Right cardiac atrium (tissue), 5 donors: ENCODE measurements at places on chromosomes 13 and 19.

DNA sequence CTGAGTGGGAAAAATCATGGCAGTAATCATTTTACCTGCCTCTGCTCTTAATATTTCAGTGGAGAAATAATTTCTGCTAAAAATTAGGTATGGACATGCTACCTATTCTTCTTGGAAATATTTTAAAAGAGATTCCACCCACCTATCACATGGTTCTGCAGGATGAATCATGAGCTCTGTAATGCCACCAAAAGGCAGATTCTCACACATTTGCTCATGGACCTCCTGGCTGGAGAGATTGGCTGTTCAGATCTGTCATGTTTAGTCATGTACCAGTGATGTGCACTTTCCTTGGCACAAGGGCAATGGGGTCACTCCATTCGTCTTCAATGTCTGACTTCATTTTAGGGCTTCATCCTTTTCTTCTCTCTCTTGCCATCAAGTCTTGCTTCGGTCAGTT lies 101.8 kb upstream of the MBNL2 start:
- DNase-seq, result no peak

DNA sequence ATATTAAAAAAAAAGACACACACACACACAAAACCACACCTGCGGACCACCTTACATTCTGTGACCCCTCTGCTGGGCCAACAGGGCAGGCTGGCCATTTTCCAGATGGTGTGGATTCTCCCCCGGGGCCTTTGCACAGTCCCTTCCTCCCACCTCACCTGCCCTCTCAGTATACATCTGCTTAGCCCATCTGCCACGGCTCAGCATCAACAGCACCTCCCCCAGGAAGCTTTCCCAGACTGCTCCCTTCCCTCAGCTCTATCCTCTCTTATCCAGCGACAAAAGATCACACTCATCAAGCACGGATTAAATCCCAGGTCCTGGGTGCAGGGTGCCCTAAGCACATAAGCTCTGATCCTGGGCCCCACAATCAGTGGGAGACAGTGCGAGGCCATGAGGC lies 4.5 kb downstream of the ZNF787 start:
- DNase-seq, result no peak

GRCh38 chr13:102878481-102878880 lies 32.6 kb downstream of the ERCC5 start:
- no peak for DNase-seq

- DNase-seq, result no peak
Observed at GRCh38 chr13:26697069-26697955, 63.3 kb downstream of the GPR12 start.

DNA sequence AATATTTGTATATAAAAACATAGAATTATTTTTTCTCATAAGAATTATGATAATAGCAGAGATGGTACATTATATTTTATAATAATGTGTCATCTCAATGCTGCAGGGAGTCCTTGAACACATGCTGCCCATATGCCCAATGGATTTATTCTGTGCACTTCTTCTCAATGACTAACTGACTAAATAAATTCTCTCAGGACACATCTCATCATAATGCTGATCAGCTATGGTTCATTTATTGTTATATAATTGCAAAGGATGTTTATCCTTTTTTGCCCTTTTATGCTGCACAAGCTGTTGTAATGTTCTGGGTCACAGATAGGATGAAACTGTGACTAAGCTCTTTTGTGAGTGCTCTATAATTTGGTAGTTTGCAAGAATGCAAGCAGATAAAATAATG lies 1273.3 kb upstream of the ATXN8OS start:
- DNase-seq, result no peak

DNA sequence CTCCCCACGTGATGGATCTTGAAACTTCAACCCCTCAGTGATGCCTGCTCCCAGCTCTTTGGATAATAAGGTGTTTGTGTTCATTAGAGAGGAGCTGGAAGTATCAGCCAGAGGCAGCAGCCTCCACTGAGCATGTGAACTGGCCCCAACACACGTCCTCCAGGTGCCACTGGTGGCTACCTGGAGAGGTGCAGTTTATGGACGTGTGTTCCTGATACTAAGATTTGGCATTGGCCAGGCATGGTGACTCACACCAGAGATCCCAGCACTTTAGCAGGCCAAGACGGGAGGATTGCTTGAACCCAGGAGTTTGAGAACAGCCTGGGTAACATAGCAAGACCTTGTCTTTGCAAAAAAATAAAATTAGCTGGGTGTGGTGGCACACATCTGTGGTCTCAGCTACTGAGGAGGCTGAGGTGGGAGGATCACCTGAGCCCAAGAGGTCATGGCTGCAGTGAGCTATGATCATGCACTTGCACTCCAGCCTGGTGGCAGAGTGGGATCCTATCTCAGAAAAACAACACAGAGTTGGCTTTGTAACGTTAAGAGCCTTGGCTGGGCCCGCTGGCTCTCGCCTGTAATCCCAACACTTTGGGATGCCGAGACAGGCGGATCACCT lies 34.4 kb downstream of the SLC25A42 start:
- no peak for DNase-seq

DNA sequence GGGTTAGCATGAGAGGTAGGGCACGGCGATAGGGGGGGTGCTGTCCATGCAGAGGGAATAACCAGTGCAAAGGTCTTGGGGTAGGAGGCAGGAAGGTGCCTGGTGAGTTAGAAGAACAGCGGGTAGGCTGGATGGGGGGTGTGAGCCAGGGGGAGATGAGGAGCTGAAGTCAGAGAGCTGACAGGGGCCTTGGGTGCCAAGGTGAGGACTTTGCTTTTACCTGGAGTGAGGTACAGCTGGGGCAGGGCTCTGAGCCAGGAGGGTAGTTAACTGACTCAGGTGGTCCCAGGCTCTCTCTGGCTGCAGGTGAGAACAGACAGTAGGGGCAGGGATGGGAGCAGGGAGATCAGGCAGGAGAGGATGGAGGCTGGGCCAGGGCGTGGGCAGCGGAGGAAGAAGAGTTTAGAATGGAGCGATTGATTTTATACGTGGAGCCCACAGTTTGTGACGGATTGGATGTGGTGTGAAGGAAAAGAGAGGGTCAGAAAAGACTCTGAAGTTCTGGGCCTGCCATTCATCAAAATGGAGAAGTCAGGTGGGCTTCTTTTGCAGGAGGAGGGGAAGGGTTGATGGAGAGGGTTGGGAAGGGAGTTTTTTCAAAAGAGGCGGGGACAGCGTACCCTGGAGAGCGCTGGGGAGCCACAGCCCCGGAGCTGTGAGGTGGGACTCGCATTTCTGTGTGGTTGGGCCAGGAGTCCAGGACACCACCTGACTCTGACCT lies 1.2 kb upstream of the GRAMD1A start:
- no peak for DNase-seq

DNA sequence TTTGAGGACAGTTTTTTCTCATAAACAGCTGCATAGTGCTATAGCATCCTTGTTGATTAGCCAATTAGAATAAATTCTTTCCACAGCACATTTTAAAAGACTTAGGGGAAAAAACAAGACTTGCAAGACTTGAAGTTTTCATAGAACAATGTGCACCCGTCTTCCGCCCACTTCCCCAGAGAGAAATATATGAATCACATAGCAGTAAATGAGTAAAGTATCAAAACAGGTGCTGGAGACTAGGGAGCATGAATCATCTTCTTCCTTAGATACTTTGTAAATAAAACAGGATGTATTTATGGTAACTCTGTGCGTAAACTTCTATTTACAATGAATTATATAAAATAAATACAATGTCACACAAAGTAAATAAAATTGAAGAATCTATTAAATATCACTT lies 75.1 kb downstream of the COL4A2 start:
- DNase-seq, result no peak

DNA sequence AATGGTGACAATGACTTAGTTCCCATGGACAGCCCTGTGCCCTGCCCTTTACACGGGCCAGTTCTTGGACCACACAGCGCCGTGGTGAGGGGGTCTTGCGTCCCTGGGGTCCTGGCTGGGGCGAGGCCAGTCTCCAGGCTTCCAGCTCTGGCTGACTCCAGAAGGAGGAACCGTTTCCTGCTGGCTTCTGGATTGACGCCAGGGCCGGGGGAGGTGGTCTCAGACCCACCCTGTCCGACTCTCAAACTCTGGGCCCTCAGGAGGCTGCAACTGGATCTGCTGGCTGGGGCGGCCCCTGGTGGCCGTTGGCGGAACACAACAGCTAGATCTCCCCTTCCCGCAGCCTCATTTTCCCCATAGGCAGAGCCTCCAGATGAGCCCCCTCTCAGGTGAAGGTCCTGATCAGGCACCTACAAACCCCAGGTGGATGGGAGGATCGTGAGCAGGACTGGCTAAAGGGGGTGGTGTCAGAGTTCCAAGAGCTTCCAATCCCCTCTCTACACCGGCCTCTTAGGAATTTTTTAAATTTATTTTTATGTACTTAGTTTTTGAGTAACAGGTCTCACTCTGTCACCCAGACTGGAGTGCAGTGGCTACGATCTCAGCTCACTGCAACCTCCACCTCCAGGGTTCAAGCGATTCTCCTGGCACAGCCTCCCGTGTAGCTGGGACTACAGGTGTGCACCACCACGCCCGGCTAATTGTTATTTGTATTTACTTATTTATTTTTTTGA lies 8.0 kb downstream of the CCDC194 start:
- DNase-seq, result peak; percentile 78
